ENCODE measurements at places on chromosomes 6 and 20. TPM values are rescaled to one million over a fixed set of nuclear protein-coding genes. Genes with fewer than 3 reads are reported as not detected.
A peak's percentile ranks its signal among the peaks of the same experiment; 100 is the strongest.

- no peak for DNase-seq
- no peaks in the 10 kb centered on the region for H3K27me3 ChIP-seq
- no peak overlapping the region for H3K27ac ChIP-seq
- peaks cover 12% of the 10 kb centered on the region for H3K36me3 ChIP-seq
Observed at GRCh38 chr6:12150812-12151432, 138.8 kb downstream of the HIVEP1 start.

- H3K4me3 ChIP-seq, result no peak overlapping the region
- H3K4me1 ChIP-seq, result peaks cover 4% of the 10 kb centered on the region
- H3K27ac ChIP-seq, result no peak overlapping the region
- H3K27me3 ChIP-seq, result peaks cover 1% of the 10 kb centered on the region
- peak; percentile 2 for DNase-seq
Observed at GRCh38 chr6:75213732-75214131, 7.9 kb upstream of the COL12A1 start.

GRCh38 chr6:13395272-13396237 is 67.2 kb upstream of the TBC1D7 start:
- peaks cover 7% of the 10 kb centered on the region for H3K4me1 ChIP-seq
- peak; percentile 63 for DNase-seq
- no peak overlapping the region for H3K4me3 ChIP-seq
- no peaks in the 10 kb centered on the region for H3K36me3 ChIP-seq
- no peaks in the 10 kb centered on the region for H3K27me3 ChIP-seq

BPI gene
- 0.40 TPM for total RNA-seq

OTOR gene
- 0.35 TPM for total RNA-seq

SLC44A4 gene
- 0.18 TPM for total RNA-seq

DNA sequence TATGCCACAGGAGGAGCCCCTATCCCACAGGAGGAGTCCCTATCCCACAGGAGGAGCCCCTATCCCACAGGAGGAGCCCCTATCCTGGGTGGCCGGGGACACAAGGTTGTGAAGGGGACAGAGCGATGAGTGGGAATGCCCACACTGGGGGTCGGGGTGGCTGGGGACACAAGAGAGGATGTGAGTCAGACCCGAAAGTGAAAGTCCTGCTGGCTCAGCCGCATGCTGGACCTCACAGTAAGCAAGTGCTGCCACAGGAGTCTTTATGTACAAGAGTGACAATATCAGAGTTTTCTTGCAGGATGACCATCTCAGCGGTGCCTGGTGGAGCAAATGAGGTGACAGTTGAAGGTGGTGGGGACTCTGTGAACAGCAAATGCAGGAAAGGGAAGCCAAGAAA is 93.7 kb downstream of the PSMB1 start:
- no peak for DNase-seq
- no peaks in the 10 kb centered on the region for H3K36me3 ChIP-seq
- peaks cover 62% of the 10 kb centered on the region for H3K4me1 ChIP-seq

DNA sequence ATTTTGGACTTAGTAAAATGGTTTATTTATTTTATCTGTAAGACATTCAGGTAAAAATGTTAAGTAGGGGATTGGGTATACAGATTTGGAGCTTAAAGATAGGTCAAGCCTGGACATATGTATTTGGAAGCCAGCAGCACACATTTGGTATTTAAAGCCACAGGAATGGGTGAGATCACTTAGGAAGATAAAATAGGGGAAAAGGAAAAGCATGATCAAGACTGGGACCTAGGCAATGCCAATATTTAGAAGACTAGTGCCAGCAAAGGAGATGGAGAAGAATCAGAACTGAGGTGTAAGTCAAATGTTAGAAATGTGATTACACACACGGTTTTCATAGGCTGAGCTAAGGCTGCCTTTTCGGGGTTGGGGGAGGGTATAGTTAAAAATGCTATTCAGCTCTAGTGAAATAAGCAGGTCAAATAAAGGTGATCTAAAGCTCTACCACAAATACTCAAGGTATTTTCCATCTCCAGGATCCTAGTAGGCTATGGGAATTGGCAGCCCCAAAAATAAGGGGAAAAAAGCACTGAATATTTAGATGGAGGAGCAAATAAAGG is 20.6 kb downstream of the SLC2A12 start:
- H3K27ac ChIP-seq, result no peak overlapping the region
- H3K4me3 ChIP-seq, result no peak overlapping the region
- no peaks in the 10 kb centered on the region for H3K27me3 ChIP-seq

BLTP3A gene
- 7.8 TPM for total RNA-seq

GRCh38 chr20:14117768-14118167 is 122.5 kb downstream of the MACROD2 start:
- no peak overlapping the region for H3K27ac ChIP-seq
- no peaks in the 10 kb centered on the region for H3K4me1 ChIP-seq
- no peak overlapping the region for H3K4me3 ChIP-seq
- no peaks in the 10 kb centered on the region for H3K27me3 ChIP-seq

GRCh38 chr6:32088487-32089049 is 20.6 kb downstream of the TNXB start:
- H3K27ac ChIP-seq, result no peak overlapping the region
- DNase-seq, result peak; percentile 17
- peaks cover 9% of the 10 kb centered on the region for H3K27me3 ChIP-seq
- peaks cover 45% of the 10 kb centered on the region for H3K36me3 ChIP-seq

GRCh38 chr20:1747953-1748577 is 90.5 kb upstream of the SIRPG start:
- no peaks in the 10 kb centered on the region for H3K4me1 ChIP-seq
- no peaks in the 10 kb centered on the region for H3K36me3 ChIP-seq
- H3K27me3 ChIP-seq, result no peaks in the 10 kb centered on the region
- H3K4me3 ChIP-seq, result no peak overlapping the region
- H3K27ac ChIP-seq, result no peak overlapping the region

- H3K27ac ChIP-seq, result no peak overlapping the region
- H3K27me3 ChIP-seq, result no peaks in the 10 kb centered on the region
- peaks cover 16% of the 10 kb centered on the region for H3K36me3 ChIP-seq
- H3K4me3 ChIP-seq, result no peak overlapping the region
- no peak for DNase-seq
Observed at GRCh38 chr6:129508477-129509145, 201.4 kb downstream of the ARHGAP18 start.

DNA sequence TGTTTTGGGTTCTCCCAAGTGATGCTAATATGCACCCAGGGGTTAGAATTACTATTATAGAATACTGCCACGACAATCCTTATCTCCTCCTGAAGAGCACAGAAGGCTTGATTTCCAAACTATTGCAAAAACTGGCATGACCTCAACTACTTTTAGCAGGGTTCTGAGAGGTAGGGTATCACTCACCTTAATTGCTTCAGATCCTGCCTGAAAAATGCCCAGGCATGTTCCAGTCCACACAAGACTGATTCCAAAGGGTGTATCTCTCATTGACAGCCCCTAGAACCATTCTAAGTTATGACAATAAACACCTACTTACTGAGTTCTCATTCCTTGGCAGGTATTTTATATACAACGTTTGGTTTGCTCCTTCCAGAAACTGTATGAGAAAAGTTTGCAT is 5.0 kb upstream of the DSE start:
- H3K4me1 ChIP-seq, result peaks cover 8% of the 10 kb centered on the region
- H3K36me3 ChIP-seq, result no peaks in the 10 kb centered on the region
- H3K27ac ChIP-seq, result no peak overlapping the region
- no peaks in the 10 kb centered on the region for H3K27me3 ChIP-seq
- DNase-seq, result no peak

- no peak for DNase-seq
- no peaks in the 10 kb centered on the region for H3K27me3 ChIP-seq
- no peak overlapping the region for H3K27ac ChIP-seq
- H3K4me1 ChIP-seq, result no peaks in the 10 kb centered on the region
- H3K4me3 ChIP-seq, result no peak overlapping the region
Observed at GRCh38 chr20:18754030-18754652, 59.4 kb upstream of the SCP2D1 start.

DNA sequence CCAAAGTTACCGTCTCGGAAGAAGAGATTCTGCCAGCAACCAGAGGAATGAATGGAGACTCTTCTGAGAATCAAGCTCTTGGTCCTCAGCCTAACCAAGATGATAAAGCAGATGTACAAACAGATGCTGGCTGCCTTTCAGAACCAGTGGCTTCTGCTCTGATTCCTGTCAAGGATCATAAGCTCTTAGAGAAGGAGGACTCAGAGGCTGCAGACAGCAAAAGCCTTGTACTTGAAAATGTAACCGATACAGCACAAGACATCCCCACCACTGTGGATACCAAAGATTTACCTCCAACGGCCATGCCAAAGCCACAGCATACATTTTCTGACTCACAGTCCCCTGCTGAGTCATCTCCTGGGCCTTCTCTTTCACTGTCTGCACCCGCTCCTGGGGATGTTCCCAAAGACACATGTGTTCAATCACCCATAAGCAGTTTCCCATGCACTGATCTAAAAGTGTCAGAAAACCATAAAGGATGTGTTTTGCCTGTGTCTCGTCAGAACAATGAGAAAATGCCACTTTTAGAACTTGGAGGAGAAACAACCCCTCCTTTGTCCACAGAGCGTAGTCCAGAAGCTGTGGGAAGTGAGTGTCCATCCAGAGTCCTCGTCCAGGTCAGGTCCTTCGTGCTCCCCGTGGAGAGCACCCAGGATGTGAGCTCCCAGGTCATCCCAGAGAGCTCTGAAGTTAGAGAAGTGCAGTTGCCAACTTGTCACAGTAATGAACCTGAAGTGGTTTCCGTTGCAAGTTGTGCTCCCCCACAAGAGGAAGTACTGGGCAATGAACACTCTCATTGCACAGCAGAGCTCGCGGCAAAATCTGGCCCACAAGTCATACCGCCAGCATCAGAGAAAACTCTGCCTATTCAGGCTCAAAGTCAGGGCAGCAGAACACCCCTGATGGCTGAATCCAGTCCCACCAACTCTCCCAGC is 109.6 kb downstream of the RTN4IP1 start:
- peak overlapping the region; percentile 53 for H3K27ac ChIP-seq
- no peak overlapping the region for H3K4me3 ChIP-seq
- peaks cover 6% of the 10 kb centered on the region for H3K27me3 ChIP-seq

- no peak overlapping the region for H3K4me3 ChIP-seq
- no peaks in the 10 kb centered on the region for H3K4me1 ChIP-seq
- no peaks in the 10 kb centered on the region for H3K27me3 ChIP-seq
- no peak overlapping the region for H3K27ac ChIP-seq
- H3K36me3 ChIP-seq, result peaks cover 3% of the 10 kb centered on the region
- DNase-seq, result no peak
Observed at GRCh38 chr20:18421608-18422007, 45.2 kb downstream of the DZANK1 start.

All from muscle of leg (tissue), 16 donors.